ENCODE measurements at places on chromosomes 7 and 10. TPM values are rescaled to one million over a fixed set of nuclear protein-coding genes. Genes with fewer than 3 reads are reported as not detected.

Gene PDE6C
- not detected for total RNA-seq

Gene CDC14C
- not detected for total RNA-seq

Gene ZNF503
- 0.72 TPM for total RNA-seq

Gene C7orf57
- total RNA-seq: 0.09 TPM

Gene SPDYE16
- not detected for total RNA-seq

Gene ADRB1
- total RNA-seq: not detected

Gene DNTT
- not detected for total RNA-seq

Gene TSPAN15
- total RNA-seq: 48.3 TPM

Gene INSYN2A
- under 0.01 TPM for total RNA-seq

Gene HMX2
- total RNA-seq: not detected

Gene ELFN1
- total RNA-seq: 1.2 TPM

Gene DDC
- not detected for total RNA-seq

Gene ITPRID1
- not detected for total RNA-seq

Gene HOXA7
- total RNA-seq: 0.45 TPM

Gene GBF1
- 16.2 TPM for total RNA-seq

Gene MYL10
- total RNA-seq: not detected

Gene EPHB4
- total RNA-seq: 281 TPM

Gene FFAR4
- not detected for total RNA-seq

Gene SLC13A1
- total RNA-seq: not detected

Gene CXCL12
- 34.2 TPM for total RNA-seq

Gene CYP2C19
- total RNA-seq: not detected

Gene ARHGAP22
- 72.1 TPM for total RNA-seq

Gene SLC37A3
- total RNA-seq: 47.2 TPM

Gene KLLN
- 0.19 TPM for total RNA-seq

Gene CHAT
- not detected for total RNA-seq

Gene OR2A12
- not detected for total RNA-seq

Gene SFRP4
- 0.09 TPM for total RNA-seq

Gene PON1
- total RNA-seq: not detected

Gene CALHM2
- total RNA-seq: 13.0 TPM
